ENCODE measurements at places on chromosomes 6 and 20.

DNA sequence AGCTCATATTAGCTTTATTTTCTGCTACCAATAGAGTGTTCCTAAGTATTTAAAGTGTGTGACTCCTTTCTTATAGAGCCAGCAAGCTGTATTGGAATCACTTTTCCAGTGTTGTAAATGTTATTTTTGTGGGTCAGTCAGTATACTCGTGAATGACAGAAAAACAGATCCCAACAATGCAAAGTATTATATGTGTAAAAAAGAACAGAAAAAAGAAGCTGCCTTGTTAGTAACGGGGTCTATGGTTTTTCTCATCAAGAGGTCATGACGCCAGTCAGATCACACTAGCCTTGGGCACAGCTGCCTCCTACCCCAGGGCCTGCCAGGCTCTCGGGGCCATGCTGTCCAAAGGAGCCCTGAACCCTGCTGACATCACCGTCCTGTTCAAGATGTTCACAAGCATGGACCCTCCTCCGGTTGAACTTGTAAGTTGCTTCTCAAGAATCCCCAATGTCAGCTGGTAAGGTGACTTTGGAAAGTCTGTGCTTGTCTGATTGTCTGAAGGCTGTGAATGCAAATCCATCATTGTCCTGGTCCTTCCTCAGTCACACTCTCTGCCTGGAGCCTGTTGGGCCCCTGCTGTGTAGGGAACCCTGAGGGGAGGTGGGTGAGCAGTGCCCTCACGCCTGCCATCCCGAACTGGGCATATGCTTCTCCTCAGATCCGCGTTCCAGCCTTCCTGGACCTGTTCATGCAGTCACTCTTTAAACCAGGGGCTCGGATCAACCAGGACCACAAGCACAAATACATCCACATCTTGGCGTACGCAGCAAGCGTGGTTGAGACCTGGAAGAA is 9.8 kb downstream of the NELFCD start:
- no peak for DNase-seq

- DNase-seq, result peak; percentile 35
Measured at GRCh38 chr6:33996120-33996475, 149.8 kb downstream of the GRM4 start.

GRCh38 chr6:116221067-116221466 is 32.8 kb downstream of the TSPYL4 start:
- peak; percentile 47 for DNase-seq

DNA sequence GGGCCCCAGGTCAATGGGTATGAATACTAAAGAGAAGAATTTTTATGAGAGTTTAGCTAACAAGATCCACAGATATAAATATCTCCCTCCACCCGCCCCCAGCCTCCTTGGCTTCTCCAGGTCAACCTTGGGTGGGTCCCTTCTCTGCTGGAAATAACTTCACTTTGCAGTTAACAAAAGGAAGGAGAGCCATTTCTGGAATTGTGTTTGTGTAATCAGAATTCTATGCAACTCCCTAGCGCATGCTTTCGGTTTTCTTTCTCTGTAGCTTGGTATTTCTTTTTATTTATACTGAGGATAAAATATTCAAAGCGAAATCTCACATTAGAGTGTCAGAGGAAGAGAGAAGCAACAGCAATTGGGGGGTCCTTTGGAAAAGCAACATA is 27.1 kb downstream of the RIPOR2 start:
- DNase-seq, result no peak

GRCh38 chr20:44780226-44780625 is 30.1 kb downstream of the RIMS4 start:
- DNase-seq, result peak; percentile 64

DNA sequence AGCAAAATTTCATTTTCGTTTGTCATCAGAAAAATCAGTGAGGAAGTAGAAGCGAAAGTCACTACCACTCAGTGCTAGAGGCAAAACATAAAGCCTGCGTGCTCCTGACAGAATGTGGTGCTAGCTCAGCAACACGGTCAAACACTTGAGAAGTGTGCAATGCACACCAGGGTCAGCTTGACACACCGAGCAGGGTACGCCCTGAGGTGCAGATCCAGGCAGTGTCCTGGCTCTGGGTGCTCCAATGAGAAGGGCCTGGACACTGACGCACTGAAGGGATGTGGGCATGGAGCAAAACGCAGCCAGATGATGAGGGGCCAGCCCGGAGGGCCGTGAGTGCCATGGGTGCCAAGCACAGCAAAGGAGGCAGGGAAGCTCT is 5.9 kb downstream of the RNASET2 start:
- no peak for DNase-seq

- DNase-seq, result peak; percentile 58
Measured at GRCh38 chr20:60262967-60263603, 304.9 kb downstream of the CDH26 start.

GRCh38 chr6:67629258-67629657 is 1005.8 kb upstream of the ADGRB3 start:
- DNase-seq, result peak; percentile 44

DNA sequence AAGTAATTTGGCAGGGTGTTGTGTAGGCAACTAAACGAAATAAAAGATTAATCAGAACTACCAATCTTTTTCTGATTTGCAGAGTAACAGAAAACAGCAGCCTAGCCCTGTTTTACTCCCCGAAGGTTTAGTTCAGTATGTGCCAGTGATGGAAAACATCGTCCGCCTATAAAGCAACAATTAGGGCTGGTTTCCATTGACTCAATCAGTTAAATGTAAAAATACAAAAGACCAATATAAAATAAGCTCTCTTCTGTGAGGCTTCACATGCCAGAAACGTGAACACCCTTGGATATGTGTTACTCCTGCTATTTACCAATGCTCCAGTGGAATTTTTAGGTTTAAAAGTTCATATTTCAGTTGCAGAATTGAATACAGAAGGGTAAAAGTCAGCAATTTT is 210.5 kb upstream of the RSPO3 start:
- DNase-seq, result no peak

DNA sequence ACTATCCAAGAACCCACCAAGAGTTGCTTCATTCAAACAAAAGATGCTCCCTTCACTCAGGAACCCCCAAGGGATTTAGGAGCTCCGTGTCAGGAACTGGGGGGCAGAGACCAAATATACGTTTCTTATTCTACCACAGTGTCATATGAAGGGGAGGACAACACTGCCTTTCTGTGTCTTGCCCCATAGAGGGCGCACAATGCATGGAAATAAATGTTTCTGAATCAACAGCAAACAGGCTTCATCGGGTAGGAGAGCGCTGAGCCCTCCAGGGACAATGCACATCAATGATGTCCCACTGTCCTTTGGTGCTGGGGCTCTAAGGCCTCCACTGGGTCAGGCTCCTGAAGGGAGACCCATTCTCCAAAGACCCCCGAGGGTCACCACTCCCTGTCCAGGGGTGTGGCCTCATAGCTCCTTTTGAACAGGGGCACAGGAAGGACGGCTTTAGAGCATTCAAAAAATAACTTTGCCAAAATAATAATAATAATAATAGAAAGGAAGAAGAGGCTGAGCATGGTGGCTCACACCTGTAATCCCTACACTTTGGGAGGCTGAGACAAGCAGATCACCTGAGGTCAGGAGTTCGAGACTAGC is 31.1 kb downstream of the PLG start:
- peak; percentile 65 for DNase-seq

- DNase-seq, result no peak
Measured at GRCh38 chr20:50689864-50690649, 1.3 kb downstream of the RIPOR3 start.

DNA sequence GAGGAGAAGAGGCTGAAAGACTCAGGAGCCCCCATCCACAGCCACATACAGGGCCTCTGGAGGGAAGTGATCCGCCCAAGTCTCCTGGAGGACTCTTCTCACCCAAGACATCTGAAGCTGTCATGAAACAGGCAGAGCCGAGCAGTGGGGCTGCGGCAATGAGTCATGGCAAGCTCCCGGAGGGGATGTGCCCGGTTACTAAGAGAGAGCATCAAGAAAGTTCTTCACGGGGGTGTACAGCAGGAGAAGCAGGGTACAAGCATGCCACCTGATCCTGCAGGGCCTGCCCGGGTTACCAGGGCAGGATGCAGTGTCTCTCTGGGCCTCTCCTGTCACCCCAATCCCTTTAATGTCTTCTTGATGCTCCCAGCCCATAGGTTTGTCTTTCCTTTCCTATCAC is 21.1 kb downstream of the TRIM26 start:
- DNase-seq, result no peak

- DNase-seq, result peak; percentile 70
Measured at GRCh38 chr6:57021086-57021720, 25.3 kb upstream of the KIAA1586 start.

DNA sequence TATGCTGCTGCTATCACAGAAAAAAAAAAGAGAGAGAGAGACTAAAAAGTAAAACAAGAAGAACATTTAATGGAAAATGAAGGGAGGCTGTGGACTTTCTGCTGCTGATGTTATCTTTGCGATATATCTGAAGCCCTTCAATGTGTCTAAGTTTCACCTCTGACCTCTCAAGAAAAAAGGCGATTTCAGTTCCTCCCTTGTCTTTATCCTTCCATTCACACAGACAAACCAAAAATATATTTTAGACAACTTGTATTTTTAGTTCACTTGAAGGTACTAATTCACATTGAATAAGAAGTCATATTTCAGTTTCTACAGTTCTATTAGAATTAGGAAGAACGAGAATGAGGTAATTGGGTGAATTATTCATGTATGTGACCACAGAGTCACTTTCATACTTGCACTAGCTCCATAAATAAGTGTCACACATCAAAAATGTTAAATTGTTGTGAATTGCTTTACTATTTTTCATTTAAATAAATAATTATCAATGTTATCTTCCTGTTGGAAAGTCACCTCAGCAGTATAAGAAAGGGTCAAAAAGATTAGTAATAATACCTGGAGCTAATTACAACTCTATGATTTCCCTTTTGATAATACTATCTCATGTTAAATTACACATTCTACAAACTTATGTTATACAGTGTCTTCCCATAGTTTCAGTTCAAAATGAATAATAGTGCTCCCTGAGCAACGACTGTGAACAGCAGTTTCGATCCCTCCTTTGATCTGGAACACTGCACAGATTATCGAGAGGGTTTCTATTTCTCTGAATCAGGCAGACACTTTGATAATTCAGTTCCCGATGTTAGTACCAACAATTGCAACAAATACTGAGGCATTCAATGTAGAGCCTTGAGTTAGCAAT is 85.2 kb upstream of the PLCB4 start:
- DNase-seq, result no peak

DNA sequence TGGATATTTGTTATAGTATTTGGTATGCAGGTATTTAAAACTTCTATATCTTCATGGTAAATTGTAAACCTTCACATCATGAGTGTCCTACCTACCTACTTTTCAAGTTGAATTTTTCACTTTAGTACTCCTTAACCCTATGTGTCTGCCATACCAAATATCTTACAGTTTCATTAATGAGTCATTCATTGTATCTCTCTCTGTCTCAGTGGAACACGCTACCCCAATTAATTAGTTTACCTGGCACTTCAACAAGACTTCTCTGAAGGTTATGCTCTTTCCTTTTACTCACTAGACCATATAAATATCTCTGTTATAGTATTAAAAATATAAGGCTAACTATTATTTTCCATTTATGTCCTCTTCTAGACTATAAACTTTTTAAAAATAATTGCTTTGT is 123.9 kb upstream of the GJE1 start:
- DNase-seq, result no peak

DNA sequence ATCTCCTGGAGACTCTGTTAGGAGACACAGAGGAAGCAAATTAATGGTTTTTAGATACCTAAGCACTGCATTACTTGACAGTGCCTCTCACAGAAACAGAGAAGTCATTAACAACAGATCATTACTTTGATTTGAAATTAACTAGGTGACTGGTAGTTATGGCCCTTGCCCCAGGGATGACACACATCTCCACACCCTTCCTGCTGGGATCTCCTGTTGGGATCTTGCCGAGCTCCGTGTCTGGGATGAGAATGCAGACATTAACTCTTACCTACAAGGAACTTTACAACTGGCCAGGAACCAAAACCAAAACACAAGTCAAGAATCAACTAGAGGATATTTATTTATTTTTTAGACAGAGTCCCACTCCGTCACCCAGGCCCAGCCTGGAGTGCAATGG is 2.2 kb upstream of the PRELID3B start:
- DNase-seq, result no peak
